ENCODE measurements at places on chromosomes 6 and 20.
A peak's percentile ranks its signal among the peaks of the same experiment; 100 is the strongest.

GRCh38 chr20:2873747-2874041, 413 bp downstream of the PTPRA start:
- peak; percentile 39 for DNase-seq

DNA sequence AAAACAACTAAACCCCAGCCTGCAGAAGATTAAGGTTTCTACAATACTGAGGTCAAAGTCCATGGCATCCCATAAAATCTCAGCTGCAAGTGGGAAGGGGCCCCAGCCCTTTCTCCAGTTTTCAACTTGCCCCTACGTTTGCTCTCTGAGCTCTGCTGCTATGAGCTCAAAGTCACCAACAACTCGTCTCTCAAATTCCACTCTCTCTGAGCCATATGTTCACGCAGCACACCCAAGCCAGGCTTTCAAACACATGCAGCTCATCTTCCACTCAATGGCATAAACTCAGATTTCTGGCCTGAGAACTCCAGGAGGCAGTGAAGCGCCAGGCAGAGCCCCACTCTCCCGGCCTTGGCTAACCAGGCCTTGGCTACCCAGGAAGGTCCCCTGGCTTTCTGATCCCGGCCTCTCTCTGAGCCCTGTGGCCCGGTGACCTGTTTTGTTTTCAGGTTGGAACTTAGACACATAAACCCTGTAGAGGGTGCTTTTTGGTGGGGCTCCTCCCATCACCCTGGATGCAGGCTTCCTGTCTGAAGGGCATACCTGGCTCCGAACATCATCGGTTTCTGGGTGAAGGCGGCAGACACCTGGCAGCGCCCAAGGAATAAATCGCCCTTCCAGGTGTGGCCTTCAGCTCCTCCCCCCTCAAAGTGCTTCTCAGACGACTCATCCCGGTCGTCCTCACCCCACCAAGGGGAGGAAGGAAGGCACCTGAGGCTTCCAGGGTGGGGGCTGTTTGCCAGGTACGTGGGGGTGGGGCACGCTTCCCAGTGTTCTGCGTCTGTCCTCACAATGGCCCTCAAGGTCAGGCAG, 12.4 kb downstream of the SLC22A23 start:
- DNase-seq, result no peak

- no peak for DNase-seq
These were observed 64.1 kb upstream of the RPS6KA2 start for GRCh38 chr6:166691199-166691598.

GRCh38 chr6:134249759-134250602, 67.9 kb downstream of the SGK1 start:
- no peak for DNase-seq

DNA sequence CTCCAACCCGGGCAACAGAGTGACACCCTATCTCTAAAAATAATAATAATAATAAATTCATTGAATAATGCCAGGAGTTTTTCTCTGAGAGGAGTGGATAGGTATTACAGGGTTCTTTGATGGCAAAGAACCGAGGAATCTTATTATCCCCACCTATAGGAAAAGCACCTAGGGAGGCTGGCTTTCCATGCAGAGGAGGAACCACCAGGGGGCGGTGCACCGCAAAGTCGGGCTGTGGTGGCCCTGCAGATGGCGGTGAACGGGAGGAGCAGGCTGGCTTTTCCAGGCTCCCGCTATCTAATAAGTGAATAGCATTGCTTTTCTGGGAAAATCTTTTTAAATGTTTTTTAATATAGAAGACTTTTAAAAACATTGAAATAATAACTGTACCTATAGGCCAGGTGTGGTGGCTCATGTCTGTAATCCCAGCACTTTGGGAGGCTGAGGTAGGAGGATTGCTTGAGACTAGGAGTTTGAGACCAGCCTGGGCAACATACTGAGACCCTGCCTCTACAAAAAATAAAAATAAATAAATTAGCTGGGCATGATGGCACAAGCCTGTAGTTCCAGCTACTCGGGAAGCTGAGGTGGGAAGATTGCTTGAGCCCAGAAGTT, 864.2 kb downstream of the KIF16B start:
- DNase-seq, result peak; percentile 1
